ENCODE measurements at places on chromosomes 2 and 18.

- DNase-seq = peak; percentile 32
Observed at GRCh38 chr2:105778080-105778607, 33.4 kb downstream of the NCK2 start.

DNA sequence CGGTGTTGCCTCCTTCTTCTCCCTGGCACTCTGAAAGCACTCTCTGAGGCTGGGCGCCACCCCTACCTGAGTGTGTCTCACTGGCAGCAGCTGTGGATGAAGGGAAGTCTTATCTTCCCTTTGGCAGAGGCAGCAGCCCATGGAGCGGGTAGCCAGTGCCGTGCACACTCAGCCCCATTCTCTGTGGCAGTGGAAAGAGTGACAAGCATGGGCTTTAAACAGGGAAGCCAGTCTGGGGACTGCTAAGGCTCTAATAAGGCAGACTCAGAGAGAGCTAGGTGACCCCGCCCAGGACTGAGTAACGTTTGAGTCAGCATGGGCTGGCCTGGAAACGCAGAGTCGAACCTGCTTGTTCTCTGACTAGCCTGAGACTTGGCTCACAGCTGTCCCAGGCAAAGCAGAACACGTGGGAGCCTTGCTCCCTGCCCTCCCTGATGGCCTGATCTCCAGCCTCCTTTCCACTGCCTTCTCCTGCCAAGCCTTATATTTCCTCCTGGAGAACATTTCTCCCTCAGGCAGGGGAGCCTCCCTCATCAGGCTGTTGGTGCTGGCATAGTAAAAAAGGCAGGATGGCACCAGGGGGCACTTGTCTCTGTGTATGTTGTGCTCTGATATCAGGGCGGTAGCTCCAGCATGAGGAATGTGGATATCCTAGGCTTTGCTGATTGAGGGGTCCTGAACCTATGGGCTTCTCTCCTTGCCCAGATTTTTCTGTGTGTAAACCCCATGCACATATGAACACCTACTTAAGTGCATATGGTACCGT is 93.9 kb upstream of the LGALSL start:
- peak; percentile 78 for DNase-seq

GRCh38 chr2:104568247-104568646 is 285.7 kb upstream of the POU3F3 start:
- DNase-seq = no peak

GRCh38 chr2:30367232-30368070 is 79.6 kb upstream of the LCLAT1 start:
- DNase-seq = no peak

DNA sequence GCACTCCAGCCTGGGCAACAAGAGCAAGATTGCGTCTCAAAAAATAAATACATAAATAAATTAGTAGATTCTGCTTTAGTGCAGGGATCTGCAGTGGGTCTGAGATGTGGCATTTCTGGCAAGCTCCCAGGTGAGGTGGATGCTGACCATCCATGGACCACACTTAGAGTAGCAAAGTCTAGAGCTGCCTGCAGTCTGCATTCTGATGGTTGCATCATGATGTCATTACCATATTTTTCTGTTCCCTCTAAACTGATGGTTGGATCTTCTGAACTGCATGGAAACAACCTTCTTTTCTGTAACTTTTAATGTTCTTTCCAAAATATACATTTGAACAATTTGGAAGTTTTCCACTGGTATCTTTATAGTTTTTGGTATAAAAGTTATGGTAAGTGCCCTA is 42.9 kb downstream of the MYL12B start:
- DNase-seq = no peak

GRCh38 chr2:94874277-94874997 is 3.2 kb downstream of the TEKT4 start:
- peak; percentile 89 for DNase-seq

GRCh38 chr18:37717098-37717497 is 151.5 kb upstream of the CELF4 start:
- DNase-seq = no peak

DNA sequence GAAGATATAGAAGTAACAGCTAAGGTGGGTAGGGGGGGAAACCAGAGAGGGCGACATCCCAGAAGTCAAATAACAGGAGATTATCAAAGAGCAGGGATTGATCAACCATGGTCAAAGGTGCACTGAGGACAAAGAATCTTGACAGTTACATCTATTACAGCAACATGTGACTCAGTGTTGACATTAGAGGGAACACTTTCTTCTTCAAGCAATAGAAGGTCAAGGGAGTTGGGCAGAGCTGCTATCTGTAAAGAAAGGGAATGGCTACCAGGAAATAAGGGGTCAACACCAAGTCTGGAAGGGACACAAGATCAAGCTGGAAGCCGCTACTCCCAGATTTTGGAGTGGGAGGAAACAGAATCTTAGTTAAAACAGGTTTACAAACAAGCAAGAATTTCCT is 611.0 kb downstream of the TSN start:
- no peak for DNase-seq

- DNase-seq = no peak
Observed at GRCh38 chr2:16185801-16186272, 245.5 kb downstream of the MYCN start.

DNA sequence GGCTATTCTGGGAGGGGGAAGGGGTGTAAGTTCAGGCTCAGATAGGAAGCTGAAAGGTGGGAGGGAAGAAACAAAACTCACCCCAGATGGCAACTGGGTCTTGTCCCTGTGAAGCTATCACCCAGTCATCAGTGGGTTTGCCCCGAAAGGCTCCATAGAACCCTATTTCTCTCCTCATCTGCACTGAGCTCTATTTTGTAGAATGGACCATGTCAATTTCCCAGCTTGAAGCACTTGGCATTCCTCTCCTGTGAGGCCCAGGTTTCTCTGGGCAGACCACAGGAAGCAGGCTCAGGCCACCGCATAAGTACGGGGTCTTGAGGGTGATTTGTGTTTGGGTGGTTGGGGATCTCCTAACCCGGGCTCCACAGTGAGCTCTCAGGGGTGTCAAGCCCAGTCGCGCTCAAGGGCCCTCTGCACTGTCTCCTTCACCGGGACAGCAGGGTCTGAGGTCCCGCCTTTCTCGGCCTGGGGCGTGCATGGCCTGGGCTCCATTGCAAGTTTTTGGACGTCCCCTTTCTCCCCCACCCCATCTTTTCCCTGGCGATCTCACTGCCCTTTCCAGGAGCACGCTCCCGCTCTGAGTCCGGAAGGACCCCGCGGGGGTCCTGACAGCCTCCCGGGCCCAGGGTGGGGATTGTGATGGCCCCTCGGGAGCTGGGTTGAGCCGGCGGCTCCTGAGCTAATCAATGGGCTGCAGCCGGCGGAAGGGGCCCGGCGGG is 27.3 kb upstream of the NOTO start:
- DNase-seq = no peak

DNA sequence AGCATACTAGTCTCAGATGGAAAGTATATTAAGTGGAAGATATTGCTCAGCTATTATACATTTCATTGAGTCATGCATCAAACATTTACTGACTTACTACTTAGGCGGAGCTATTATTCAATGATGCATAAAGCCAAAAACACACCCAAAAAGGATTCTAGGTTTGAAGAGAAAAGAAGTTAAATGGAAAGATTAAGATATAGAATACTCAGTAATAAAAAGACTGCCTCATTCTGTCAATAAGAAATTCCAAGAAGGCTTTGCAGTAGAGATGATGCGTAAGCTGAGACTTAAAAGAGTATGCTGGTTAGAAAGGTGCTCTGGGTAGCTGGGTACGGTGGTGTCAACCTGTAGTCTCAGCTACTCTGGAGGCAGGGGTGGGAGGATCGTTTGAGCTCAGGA is 27.6 kb downstream of the STK17B start:
- DNase-seq = no peak

DNA sequence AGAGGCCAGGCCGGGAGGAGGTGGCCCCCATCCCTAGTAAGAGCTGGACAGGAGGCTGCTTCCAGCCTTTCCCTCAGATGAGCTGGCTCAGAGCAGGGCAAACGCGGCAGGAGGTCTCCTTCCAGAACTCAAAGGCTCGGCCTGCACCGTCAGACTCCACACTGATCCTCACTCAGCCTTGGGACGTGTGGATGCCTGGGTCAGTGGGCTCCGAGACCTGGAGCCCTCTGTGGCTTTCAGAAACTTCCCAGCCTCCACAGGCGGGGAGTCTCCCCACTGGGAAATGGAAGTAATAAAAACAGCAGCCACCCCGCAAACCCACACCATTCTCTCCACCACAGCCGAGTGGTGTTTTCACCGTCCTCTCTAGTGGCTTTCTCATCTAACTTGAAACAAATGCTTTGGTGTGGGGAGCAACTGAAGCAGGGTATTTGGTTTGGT is 54.3 kb downstream of the INPP5D start:
- DNase-seq = no peak

DNA sequence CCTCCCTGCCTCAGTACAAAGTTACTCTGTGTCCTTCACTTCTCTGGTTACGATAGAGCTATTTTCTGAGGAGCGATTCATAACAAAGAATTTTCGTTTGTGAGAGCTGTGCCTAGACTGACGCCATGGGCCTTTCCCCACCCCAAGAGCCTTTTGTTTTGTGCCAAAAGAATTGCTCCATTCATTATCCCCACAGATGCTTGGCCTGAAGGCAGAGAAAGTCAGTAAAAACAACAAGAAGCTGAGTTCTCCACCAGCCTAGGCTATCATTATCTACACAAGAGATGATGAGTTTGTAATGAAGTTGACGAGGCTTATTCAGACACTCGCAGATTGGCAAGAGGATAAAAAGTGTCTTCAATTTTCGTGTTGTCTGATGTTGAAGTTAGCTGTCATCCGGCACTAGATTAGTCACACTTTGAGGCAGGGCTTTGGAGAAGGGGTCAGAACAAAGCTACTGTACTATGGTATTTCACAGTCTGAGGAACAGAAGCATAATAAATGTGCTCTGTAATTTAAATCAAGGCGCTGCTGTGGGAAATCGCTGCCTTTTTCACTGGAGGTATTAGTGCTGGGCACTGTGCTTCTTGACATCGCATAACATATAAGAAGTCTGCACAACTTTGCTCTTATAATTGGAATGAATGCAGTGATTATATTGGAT is 278.4 kb upstream of the FIGN start:
- DNase-seq = no peak

DNA sequence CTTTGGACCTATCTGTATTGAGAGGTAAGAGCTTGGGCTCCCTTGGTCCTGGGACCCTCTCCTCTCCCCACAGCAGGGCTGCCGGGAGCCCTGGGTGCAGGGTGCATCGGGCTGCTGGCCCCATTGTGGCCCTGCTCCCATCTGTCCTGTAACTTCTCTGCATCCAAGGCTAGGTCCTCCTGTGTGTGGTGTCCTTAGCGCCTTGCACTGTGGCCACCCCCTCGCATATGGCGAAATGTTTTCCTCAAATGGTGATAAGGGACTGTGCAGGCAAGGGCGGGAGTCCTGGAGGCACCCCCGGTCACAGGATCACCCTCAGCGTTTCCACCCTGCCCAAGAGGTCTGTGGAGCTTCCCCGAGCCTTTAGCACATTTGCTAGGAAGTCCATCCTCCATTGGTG is 208.2 kb downstream of the SH3RF3 start:
- DNase-seq = peak; percentile 12

DNA sequence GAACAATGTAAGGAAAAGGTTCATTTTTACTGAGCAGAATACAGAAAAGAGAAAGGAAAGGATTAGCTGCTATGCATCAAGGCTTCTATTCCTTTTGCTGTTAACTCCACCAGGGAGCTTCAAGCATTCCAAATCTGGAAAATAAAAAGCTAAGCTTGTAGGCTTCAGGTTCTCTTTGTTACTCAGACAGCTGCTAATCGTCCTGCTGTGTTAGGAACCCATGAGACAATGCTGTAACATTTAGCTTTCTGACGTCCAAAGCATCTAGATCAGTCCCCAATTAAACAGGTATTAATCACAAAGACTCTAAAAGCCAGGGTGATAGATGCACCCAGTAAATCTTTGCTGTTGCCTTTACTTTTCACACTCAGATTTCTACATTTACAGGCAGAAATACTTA is 103.8 kb downstream of the EPHA4 start:
- DNase-seq = peak; percentile 72

- no peak for DNase-seq
Observed at GRCh38 chr2:67455219-67456142, 58.3 kb downstream of the ETAA1 start.

DNA sequence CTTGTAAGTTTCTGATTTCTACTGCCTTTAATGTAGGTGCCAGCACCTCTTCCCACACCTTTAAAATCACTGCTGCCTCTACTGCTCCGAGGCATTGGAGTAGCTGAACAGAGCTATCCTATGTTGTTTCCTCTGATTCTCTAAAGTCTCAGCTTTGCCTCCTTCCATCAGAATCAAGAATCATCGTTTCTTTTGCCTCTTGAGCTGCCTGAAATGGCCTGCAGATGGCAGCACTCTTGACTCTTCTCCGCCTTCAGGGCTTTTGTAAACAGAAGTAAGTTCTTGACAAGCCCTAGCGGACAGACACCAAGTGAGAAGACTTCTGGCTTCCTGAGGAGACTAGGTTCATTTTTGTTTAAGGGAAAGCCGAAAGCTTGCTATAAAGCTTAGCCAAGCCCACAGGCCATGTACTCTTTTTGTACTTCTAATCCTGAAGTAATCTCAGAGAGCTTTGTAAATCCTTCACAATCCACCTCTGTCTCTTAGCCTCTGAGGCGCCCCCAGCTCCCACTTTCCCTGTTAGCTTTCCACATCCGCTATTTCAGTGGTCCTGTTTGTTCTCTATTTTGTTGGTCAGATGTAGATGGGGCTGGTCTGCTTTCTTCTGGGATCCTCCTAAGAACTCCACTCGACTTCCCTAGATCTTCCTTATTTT is 48.4 kb downstream of the GTF3C3 start:
- peak; percentile 93 for DNase-seq

DNA sequence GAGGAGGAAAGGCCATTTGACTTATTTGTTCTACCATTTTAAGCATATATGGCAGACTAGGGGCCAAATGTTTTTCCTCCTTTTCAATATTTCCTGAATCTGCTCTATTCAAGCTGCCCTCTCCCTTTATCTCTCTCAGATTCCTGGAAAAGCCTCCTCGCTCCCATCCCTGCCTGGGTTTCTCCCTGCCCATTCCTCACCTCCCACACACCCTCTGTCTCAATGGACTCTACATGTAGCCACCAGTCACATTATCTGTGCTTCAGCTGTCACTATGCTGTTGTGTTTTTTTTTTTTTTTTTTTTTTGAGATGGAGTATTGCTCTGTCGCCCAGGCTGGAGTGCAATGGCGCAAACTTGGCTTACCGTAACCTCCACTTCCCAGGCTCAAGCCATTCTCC is 22.9 kb downstream of the TYMS start:
- DNase-seq = no peak

DNA sequence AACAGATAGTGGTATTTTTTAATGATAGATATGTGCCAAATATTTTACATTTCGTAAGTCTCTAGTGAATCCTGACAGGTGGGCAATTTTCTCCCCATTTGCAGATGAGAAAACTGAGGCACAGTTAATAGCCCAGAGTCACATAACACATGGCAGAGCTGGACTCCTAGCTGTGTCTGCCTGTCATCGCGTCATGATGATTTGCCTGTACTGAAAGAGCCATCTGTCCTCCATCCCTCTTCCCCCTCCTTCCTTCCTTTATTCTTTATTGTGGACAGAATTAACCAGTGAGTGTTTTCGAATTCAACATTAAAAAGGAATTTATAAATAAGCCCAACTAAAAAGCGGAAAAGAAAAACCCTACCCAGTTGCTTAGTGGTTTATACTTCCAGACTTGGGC is 3.2 kb downstream of the DNAJB2 start:
- DNase-seq = no peak

Data from endodermal cell (in vitro differentiated cells).